ENCODE measurements at places on chromosomes 12 and 14.
A peak's percentile ranks its signal among the peaks of the same experiment; 100 is the strongest.

- DNase-seq = no peak
Observed at GRCh38 chr12:95168746-95169145, 48.5 kb downstream of the FGD6 start.

DNA sequence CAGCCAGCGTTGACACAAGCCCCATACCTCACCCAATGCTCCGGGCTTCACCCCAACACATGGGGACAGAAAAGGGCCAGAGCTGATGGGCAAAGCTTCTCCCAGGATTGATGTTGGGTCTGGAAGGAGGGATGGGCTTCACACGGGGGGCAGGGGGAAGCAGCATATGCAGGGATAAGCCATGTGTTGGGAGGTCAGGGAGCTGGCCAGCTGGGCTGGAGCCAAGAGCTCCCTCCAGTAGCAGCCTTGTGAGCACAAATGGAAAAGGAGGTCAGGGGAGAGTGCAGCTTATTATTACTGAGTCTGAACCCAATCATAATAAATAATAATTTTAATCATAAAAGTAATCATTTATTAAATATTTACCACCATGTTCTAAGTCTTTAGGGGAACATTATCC lies 9.3 kb downstream of the PLEKHD1 start:
- no peak for DNase-seq

DNA sequence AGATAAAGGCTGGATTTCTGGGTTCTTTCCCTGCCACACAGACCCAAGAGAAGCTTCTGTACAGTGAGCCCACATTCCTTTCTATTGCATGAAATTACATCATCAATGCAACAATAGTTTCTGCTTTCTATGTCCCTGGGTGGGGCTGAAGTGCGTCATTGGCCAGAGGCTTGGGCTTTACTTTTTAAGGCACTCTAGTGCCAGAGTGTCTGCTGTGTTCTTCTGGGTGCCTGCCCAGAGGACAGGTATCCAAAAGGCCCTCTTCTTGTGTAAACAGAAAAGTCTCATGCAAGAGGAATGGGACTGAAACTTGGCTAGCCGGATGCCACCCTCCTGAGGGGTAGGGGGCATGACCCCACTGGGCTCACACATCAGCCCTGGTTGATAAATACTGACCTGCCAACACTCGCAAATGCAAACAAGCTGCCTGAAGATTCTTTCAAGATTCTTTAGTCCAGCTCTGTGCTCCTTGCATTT lies 5.9 kb downstream of the KRT86 start:
- DNase-seq = no peak

- no peak for DNase-seq
Observed at GRCh38 chr12:119153477-119154434, 25.0 kb upstream of the HSPB8 start.

- no peak for DNase-seq
Observed at GRCh38 chr12:67457778-67458665, 188.9 kb downstream of the CAND1 start.

GRCh38 chr14:61516118-61516743 lies 179.1 kb upstream of the HIF1A start:
- no peak for DNase-seq

- no peak for DNase-seq
Observed at GRCh38 chr12:12548713-12549112, 13.9 kb downstream of the DUSP16 start.

- DNase-seq = peak; percentile 49
Observed at GRCh38 chr12:67649570-67650387, 1.2 kb downstream of the DYRK2 start.

DNA sequence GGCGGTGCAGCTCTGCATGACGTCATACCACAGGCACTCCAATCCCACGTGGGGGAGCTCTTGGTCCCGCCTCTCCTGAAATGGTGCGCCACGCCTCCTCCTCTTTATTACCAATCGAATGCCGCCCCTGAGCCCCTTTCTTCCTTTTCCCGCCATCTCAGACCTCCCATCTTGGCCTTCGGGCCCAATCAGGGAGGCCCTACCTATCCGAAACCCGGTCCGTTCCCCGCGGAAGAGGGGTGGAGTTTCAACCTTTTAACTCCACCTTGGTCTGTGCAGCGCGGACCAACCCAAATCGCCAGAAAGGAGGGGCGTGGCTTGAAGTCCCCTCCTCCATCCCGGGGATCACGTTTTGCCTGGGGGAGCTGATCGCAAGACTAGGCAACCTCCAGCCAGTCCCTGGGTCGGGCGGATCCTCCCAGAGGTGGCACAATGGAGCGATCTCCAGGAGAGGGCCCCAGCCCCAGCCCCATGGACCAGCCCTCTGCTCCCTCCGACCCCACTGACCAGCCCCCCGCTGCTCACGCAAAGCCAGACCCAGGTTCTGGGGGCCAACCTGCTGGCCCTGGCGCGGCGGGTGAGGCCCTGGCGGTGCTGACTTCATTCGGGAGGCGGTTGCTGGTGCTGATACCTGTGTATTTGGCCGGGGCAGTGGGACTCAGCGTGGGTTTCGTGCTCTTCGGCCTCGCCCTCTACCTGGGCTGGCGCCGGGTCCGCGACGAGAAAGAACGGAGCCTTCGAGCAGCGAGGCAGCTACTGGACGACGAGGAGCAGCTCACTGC lies at the start of gene ESYT1:
ESYT1 (plus strand) TSS at position 380 of the 782 bp plus-strand sequence; CDS start at position 433, 53 bp downstream.
- peak; percentile 99 for DNase-seq

GRCh38 chr12:84596266-84596665 lies 316.3 kb downstream of the SLC6A15 start:
- DNase-seq = no peak

- peak; percentile 21 for DNase-seq
Observed at GRCh38 chr12:55142669-55143565, 16.7 kb downstream of the OR9K2 start.

GRCh38 chr12:100151769-100152168 lies 9.1 kb upstream of the BLTP3B start:
- no peak for DNase-seq

DNA sequence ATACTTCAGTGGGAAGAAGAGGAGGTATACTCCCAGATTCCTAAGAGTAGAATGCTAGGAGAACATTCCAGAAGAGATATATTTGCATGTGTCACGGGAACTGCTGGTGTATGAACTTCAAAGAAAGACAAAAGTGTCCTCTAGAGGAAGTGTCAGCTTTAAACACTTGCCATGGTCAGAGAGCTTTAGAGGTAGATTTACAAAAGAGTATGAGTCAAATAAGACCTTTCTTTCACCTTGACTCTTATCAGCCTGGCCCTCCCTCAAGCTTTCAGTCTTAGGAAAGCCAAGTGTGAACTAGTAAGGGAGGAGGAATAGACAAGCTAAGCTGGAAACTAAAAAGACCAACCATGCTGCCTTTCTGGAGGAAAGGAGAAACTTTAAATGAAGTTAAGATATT lies 34.7 kb downstream of the COX8C start:
- DNase-seq = no peak

- no peak for DNase-seq
Observed at GRCh38 chr12:2654741-2655140, 140.0 kb upstream of the FKBP4 start.

- no peak for DNase-seq
Observed at GRCh38 chr12:96495155-96495554, 5.8 kb downstream of the CFAP54 start.

GRCh38 chr14:54785778-54786770 lies 116.6 kb downstream of the GCH1 start:
- no peak for DNase-seq

DNA sequence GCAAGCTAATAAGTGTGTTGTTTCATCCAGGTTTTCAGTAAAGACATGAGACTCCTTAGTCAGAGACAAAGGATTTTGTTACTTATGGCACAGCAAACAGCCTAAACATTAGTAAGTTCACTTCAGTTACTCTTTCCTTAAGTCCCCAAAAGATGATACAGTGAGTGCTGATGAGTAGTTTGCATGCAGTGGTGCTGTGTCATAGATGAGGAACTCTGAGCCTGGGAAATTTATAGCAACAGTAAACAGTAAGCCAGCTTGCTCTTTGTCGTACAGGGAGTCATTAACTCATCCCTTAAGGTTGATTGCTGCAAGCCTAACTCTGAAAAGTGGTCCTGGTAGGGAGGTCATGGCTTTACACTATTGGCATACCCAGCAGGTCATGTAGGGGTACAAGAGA lies 208.6 kb upstream of the OR4E1 start:
- no peak for DNase-seq

DNA sequence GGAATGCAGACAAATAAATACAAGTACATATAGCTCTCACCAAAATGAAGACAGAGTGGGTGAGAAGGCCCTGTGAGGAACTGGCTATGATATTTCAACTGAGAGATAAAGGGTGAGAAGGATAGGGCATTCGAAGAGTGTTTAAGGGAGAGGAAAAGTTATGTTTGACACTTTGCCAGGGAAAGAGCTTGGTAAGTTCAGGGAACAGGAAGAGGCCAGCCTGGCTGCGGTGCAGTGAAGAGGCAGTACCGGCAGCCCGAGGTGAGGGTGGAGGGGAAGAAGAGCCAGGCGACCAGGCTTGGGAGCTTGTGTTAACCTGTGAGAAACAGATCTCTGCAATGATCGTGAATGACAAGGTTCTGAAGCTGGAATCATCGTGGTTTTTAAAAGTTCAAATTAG lies 84.7 kb upstream of the RFX4 start:
- DNase-seq = no peak

- no peak for DNase-seq
Observed at GRCh38 chr14:63874223-63874622, 21.4 kb downstream of the SYNE2 start.

- DNase-seq = no peak
Observed at GRCh38 chr12:89245090-89245489, 107.2 kb downstream of the DUSP6 start.

GRCh38 chr12:131704509-131704908 lies 6.4 kb upstream of the SFSWAP start:
- no peak for DNase-seq

GRCh38 chr14:35140718-35141581 lies 18.6 kb downstream of the PRORP start:
- no peak for DNase-seq

GRCh38 chr14:49240383-49240782 lies 345.8 kb downstream of the RPS29 start:
- no peak for DNase-seq

GRCh38 chr14:76672123-76672522 lies 89.1 kb upstream of the VASH1 start:
- DNase-seq = no peak

DNA sequence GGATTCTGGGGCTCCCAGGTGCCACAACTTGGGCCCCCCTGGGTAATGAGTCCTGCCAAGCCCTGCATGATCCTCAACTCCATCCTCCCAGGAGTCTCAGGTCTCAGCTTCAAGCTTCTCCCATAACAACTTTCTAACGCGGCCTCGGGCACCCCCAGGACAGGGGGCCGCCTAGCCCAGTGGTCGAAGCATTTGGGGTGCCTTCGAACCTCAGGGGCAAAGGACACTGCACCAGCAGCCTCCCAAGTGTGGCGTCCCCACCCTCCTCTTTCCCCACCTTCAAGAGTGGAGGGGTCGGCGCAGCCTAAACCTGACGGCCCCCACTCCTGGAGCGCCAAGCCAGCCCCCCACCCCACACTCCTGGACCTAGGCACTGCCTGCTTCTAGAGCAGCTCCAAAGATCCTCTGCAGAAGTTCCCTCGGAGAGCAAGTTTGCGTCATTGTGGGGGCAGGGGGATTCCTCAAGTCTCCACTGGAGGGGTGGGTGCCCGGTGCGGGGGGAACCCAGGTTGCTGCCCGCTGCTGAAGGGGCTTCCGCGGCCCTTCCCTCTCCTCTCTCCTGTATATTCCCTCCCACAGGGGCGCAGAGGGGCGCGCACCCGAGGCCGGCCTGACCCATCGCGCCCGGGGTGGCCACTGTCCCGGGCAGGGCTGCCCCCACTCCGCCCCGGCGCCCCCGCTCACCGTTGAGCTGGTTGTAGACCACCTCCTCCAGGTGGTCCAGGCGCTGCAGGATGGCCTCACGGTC lies 933 bp downstream of the GALNT9 start:
- DNase-seq = no peak

GRCh38 chr12:127819056-127819455 lies 447.9 kb upstream of the TMEM132C start:
- DNase-seq = no peak

- DNase-seq = no peak
Observed at GRCh38 chr12:57012600-57013465, 3.5 kb downstream of the TAC3 start.

- DNase-seq = peak; percentile 66
Observed at GRCh38 chr14:96191353-96191752, 13.3 kb upstream of the BDKRB2 start.

DNA sequence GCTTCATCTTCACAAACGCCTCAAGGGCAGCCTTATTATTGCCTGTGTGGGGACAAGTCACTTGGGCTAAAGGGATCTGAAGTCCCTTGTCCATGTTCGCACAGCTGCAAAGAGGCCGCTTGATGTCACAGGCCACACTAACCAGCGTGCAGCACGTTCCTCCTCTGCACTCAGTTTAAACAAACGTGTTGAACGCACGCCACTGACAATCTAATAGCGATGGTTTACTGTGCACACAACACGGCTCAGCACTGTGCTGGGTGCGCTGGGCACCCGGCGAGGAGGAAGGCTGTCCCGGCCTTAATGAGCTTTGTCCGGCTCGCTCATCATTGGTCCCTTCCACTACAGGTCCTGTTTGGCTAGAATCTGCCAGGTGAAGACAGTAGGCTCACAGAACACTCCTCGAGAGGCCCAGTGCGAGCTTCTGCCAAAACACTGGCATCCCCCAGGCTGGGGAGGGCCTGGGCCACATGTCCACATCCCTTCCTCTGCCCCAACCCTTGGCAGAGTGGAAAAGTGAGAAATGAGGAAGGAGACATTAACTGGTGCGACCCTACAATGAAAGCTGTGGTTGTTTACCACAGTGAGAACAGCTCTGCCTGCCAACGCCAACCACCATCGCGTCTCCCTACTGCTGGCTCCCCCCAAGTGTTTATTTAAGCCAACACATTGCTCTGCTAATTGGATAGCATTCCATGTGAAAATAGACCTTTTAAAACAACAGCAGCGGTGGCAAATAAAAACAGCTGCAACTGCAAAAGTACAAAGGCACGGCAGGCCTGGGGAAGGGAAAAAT lies 113.2 kb downstream of the RBM19 start:
- DNase-seq = no peak

- no peak for DNase-seq
Observed at GRCh38 chr12:104668274-104668718, 211.5 kb downstream of the CHST11 start.

DNA sequence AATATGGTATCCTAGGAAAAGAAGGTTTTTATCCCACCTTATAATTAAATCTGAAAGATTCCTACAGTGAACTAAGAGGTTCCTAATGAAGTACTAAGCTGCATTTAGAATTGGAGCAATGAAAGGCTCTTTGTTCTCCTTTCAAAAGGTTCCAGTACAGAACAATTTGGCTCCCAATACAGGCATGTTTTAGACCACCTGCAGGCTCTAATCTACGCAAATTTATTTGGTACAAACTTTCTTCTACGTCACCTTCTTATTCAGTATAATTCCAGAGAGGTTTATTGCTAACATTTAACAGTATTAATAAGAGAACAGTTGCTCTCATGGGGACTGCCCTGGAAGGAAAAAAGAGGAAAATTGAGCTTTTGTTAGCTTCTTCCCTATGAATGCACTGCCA lies 37.6 kb upstream of the SLCO1C1 start:
- DNase-seq = no peak

DNA sequence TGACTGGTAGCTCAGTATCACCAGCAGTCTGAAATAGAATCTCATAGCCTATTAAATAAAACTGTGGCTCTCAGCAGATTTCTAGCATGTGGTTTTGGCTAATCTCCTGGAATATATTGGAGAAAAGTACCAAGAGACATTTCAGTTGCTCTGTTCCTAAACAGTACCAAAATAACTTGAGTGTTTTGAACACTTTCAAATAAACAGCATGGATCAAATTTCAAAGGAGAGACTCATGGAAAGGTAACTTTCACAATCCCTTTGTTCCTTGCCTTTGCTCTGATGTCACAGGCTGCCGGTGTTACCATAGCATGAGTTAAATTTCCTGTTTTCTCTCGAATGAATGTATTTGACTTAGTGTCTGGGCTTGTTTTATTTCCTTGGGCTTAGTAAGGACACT lies 3.4 kb downstream of the ARG2 start:
- DNase-seq = peak; percentile 13
